Fibroblast of lung (primary cell): ENCODE measurements at places on chromosomes 1 and 21. TPM values are rescaled to one million over a fixed set of nuclear protein-coding genes. Genes with fewer than 3 reads are reported as not detected.

GRCh38 chr1:157438146-157438545, 114.2 kb downstream of the FCRL5 start:
- no peaks in the 10 kb centered on the region for H3K27me3 ChIP-seq
- no peaks in the 10 kb centered on the region for H3K4me1 ChIP-seq
- no peak for DNase-seq
- no peak overlapping the region for H3K27ac ChIP-seq
- H3K36me3 ChIP-seq, result no peaks in the 10 kb centered on the region

DNA sequence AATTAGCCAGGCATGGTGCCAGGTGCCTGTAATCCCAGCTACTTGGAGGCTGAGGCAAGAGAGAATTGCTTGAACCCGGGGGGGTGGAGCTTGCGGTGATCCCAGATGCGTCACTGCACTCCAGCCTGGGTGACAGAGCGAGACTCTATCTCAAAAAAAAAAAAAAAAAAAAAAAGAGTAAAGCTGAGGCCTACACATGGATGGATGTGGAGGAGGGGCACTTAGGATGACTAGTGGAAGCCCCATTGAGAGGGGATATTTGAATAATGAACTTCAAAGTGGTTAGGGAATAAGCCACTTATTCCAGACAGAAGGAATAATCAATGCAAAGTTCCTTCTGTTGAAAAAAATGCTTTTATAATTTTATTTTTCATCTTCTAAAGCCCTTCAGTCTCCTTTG, 51.4 kb downstream of the PTBP2 start:
- H3K27ac ChIP-seq, result no peak overlapping the region
- peaks cover 5% of the 10 kb centered on the region for H3K36me3 ChIP-seq
- H3K4me3 ChIP-seq, result no peak overlapping the region
- H3K4me1 ChIP-seq, result no peaks in the 10 kb centered on the region
- no peak for DNase-seq

The NPPB gene
- not detected in 2 replicates for total RNA-seq

The SAMD11 gene
- total RNA-seq, result 3.8 and 7.7 TPM in 2 replicates

The NUP133 gene
- total RNA-seq, result 31.9 and 35.2 TPM in 2 replicates

The APOBEC4 gene
- not detected in 2 replicates for total RNA-seq

DNA sequence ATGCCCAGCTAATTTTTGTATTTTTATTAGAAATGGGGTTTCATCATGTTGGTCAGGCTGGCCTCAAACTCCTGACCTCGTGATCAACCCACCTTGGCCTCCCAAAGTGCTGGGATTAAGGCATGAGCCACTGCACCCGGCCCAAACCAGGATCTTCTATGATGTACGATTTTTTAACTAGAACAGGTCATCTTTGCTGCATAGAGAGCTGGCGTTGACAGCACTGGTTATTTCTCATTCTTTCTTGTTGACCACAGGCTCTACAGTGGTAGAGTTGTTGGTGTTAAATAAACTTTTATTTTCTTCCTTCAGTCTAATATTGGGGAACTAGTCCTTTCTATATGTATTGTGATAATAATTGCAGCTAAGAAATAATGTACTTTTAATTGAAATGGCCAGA, 3.8 kb upstream of the MAB21L3 start:
- no peaks in the 10 kb centered on the region for H3K27me3 ChIP-seq
- H3K36me3 ChIP-seq, result no peaks in the 10 kb centered on the region
- DNase-seq, result no peak
- H3K27ac ChIP-seq, result no peak overlapping the region

DNA sequence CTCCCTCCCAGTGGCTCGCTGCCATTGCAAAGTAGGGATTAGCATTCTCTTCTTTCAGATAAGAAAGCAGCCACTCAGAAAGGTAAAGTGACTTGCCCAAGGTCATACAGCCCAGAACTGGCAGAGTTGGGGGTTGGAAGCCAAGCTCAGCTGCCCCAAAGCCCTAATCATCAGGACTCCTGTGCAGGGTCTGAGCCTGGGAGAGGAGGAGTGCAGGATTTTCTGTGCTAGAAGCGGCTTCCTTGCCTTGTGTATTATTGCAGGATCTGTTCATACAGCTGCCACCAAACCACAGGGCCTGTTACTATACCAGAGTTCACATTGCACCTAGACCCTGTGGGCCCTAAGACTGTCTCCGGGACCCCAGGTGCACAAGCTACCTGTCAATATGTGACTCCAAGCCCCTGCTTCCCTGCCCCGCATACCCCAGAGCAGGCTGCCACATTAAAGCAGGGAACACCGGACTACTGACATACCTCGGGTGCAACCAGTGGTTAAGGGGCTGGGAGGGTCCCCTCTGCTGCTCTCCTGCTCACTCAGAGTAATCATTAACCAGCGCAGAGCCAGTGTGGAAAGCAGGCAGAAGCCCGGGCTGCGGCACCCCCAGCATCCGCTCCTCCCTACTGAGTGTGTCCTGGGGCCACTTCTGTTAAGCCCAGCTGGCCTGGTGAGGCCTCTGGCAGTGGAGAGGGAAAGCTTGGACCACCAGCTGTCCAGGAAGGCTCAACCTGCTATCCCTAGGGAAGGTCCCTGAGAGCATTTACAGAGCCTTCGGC, 15.8 kb downstream of the HSPG2 start:
- H3K27ac ChIP-seq, result peak overlapping the region; percentile 67
- peaks cover 38% of the 10 kb centered on the region for H3K4me1 ChIP-seq
- no peak overlapping the region for H3K4me3 ChIP-seq
- no peak for DNase-seq
- H3K36me3 ChIP-seq, result no peaks in the 10 kb centered on the region

The TEX38 gene
- not detected in 2 replicates for total RNA-seq

The KCNJ15 gene
- total RNA-seq, result 0.83 and 1.5 TPM in 2 replicates

The IRF6 gene
- under 0.01 and 0.66 TPM in 2 replicates for total RNA-seq

- H3K36me3 ChIP-seq, result no peaks in the 10 kb centered on the region
- H3K4me3 ChIP-seq, result no peak overlapping the region
- DNase-seq, result no peak
- no peaks in the 10 kb centered on the region for H3K27me3 ChIP-seq
These were observed 13.9 kb downstream of the TTLL7 start for GRCh38 chr1:83985048-83985447.

DNA sequence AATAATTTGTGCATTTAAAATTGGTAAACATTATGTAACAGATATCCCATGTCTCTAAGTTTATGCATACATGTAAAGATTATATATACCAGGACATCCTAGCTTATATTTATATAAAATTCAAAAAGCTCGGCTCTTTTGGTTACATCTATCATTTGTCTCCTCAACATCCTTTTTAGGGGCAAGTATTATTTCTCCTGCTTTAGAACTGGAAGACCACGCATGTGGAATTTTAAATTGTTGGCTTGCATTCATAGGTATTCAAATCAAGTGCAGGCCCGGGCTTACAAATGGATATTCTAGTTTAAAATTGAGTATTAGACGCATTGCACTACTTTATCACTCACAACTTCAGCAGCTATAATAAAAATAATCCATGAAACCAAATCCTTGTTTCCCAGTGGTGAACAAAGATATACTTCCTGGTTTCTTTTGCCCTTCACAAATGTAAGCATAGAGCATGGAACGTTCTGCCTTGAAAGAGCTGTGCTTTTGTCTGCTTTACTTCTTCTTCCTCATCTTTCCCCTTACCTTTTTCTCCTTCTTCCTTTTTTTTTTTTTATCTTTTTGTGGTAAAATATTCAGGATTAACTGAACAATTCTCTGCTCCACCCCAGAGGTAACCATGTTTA, 57.1 kb downstream of the DDAH1 start:
- H3K27me3 ChIP-seq, result no peaks in the 10 kb centered on the region
- DNase-seq, result no peak
- no peak overlapping the region for H3K4me3 ChIP-seq
- H3K27ac ChIP-seq, result no peak overlapping the region

DNA sequence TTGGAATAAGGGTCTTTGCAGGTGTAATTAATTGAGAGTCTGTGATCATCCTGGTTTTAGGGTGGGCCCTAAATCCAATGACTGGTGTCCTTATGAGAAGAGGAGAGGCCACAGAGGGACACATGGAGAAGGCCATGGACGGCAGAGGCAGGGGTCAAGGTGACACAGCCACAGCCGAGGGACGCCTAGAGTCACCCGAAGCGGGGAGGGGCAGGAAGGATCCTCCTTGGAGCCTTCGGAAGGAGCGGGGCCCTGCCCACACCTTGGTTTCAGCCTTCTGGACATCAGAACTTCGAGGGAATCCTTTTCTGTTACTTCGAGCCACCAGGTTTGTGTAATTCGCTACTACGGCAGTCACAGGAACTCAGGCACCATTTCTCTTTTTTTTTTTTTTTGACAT, 31.1 kb downstream of the RRP1 start:
- H3K27ac ChIP-seq, result no peak overlapping the region
- H3K36me3 ChIP-seq, result no peaks in the 10 kb centered on the region
- no peak overlapping the region for H3K4me3 ChIP-seq
- H3K4me1 ChIP-seq, result no peaks in the 10 kb centered on the region
- DNase-seq, result no peak

GRCh38 chr1:59237900-59238299, 59.0 kb upstream of the FGGY start:
- no peaks in the 10 kb centered on the region for H3K4me1 ChIP-seq
- DNase-seq, result peak; percentile 60
- no peaks in the 10 kb centered on the region for H3K27me3 ChIP-seq
- H3K27ac ChIP-seq, result no peak overlapping the region
- no peak overlapping the region for H3K4me3 ChIP-seq

DNA sequence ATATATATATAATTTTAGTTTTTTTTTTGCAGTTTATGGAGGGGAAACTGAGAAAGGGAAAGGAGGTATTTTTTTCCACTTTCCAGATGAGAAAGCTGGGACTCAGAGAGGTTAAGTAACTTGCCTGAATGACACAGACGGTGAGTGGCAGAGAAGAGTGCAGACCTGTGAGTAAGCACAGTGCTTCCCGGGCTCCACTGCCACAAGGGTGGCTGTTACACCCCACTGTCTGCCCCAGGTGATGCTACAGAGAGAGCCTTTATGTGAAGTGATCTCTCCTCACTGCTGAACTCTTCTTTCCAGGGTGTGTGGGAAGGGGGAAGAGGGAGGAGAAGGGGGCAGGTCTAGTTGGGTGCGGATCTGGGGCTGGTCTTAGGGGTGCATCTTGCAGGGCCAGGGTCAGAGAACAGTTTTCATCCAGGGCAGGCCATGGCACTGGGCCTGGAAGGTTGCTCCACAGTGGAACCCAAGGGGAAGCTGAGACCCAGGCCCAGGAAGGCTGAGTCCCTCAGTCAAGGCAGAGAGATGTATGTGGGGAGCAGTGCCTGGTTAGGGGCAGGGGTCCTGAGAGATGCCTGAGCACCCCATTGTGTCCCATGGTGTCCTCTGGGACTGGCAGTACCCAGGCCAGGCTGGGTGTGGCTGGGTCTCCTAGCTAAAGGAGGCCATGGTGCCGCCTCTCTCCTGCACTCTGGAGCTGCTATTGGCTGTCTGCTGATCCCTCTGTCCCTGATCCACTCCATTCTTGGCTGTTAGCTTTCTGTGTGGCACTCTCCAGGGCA, 357.5 kb downstream of the PTPRU start:
- no peak overlapping the region for H3K4me3 ChIP-seq
- no peaks in the 10 kb centered on the region for H3K27me3 ChIP-seq
- DNase-seq, result no peak
- no peaks in the 10 kb centered on the region for H3K36me3 ChIP-seq

GRCh38 chr1:166814611-166815010, 24.7 kb upstream of the POGK start:
- H3K27me3 ChIP-seq, result no peaks in the 10 kb centered on the region
- H3K36me3 ChIP-seq, result no peaks in the 10 kb centered on the region
- H3K27ac ChIP-seq, result no peak overlapping the region
- H3K4me3 ChIP-seq, result no peak overlapping the region

- no peak overlapping the region for H3K27ac ChIP-seq
- DNase-seq, result no peak
- H3K27me3 ChIP-seq, result no peaks in the 10 kb centered on the region
- H3K4me1 ChIP-seq, result no peaks in the 10 kb centered on the region
- H3K36me3 ChIP-seq, result no peaks in the 10 kb centered on the region
- no peak overlapping the region for H3K4me3 ChIP-seq
These were observed 76.7 kb downstream of the PRDM16 start for GRCh38 chr1:3145532-3146325.
